Adrenal gland (tissue), 19 donors: ENCODE measurements at places on chromosomes 1 and 21. TPM values are rescaled to one million over a fixed set of nuclear protein-coding genes. Genes with fewer than 3 reads are reported as not detected.

The LGR6 gene
- 0.12 TPM for total RNA-seq

The CPT2 gene
- total RNA-seq = 42.6 TPM

The LMNA gene
- total RNA-seq = 391 TPM

The PLXNA2 gene
- total RNA-seq = 8.4 TPM

The TFF1 gene
- total RNA-seq = 0.72 TPM

The TMOD4 gene
- not detected for total RNA-seq

GRCh38 chr1:98732985-98733781 lies 71.7 kb downstream of the SNX7 start:
- H3K4me3 ChIP-seq = no peak overlapping the region
- H3K27ac ChIP-seq = no peak overlapping the region
- no peaks in the 10 kb centered on the region for H3K4me1 ChIP-seq
- DNase-seq = no peak
- no peaks in the 10 kb centered on the region for H3K27me3 ChIP-seq
- no peaks in the 10 kb centered on the region for H3K36me3 ChIP-seq

- no peak for DNase-seq
- H3K4me1 ChIP-seq = peaks cover 5% of the 10 kb centered on the region
- H3K4me3 ChIP-seq = peak within 1 kb of the TSS; percentile 41
- no peaks in the 10 kb centered on the region for H3K36me3 ChIP-seq
Measured at GRCh38 chr1:58576727-58577653, at the start of gene TACSTD2. TACSTD2 (minus strand) TSS chr1:58577252; CDS start chr1:58577156, 96 bp downstream.

GRCh38 chr1:7421471-7422075 lies 349.5 kb upstream of the VAMP3 start:
- no peaks in the 10 kb centered on the region for H3K36me3 ChIP-seq
- H3K4me1 ChIP-seq = no peaks in the 10 kb centered on the region
- H3K27ac ChIP-seq = no peak overlapping the region
- H3K27me3 ChIP-seq = no peaks in the 10 kb centered on the region
- H3K4me3 ChIP-seq = no peak overlapping the region

GRCh38 chr1:38834937-38835827 lies 24.4 kb downstream of the RRAGC start:
- no peaks in the 10 kb centered on the region for H3K27me3 ChIP-seq
- no peak overlapping the region for H3K27ac ChIP-seq
- DNase-seq = peak; percentile 59

DNA sequence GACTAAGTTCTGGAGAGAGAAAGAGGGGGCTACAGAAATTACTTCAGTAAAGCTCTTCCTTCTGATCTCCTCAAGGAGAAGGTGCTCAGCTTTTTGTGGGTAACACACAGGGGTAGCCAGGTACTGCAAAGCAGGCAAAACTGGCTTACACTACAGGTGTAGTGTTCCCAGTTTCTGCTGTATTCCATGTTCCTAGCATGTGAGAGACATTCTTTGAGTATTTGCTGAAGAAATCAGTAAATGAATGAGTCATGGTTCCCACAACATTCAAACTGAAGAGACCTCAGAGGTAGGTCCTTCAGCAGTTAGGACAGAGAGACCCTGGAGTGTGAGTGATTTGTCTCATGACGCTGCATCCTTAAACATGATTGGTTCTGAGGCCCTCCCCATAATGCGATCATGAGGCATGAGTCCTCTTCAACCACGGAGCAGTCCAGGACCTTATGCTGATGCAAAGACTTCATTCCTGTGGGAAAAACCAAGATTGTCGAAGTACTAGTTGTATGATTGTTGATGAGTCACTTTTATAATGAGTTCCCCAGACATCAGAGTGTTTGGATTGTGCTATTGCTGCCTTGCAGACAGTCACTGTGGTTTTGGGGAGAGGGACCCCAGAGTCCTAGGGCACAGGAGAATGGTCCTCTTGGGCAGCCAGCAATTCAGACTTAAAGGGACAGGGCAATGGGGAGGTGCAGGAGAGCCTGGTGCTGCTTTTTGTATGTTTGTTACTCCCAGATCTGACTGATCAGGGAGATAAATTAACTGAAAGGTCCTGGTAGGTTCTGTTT lies 2.7 kb upstream of the OR10J4 start:
- H3K4me1 ChIP-seq = no peaks in the 10 kb centered on the region
- H3K27ac ChIP-seq = no peak overlapping the region
- H3K36me3 ChIP-seq = no peaks in the 10 kb centered on the region
- no peak for DNase-seq
- no peak overlapping the region for H3K4me3 ChIP-seq

DNA sequence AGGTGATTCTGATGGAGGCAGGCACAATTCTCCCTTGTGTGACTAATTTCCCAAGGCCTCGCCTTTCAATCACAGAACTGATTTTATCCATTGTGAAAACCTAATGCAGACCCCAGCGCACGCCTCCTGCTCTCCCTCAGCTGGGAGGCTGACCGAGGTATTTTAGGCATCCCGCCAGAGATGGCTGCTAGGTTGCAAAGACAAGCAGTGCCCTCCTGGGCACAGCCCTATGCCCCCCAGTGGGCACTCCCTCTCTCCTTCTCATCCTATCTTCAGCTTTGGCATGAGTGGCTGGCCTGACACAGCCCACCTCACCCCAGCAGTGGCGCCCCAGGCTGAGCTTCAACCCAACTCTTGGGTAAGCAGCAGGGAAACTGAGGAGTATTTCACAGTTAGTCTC lies 24.2 kb upstream of the ZNF648 start:
- H3K4me3 ChIP-seq = no peak overlapping the region
- no peak overlapping the region for H3K27ac ChIP-seq
- H3K4me1 ChIP-seq = no peaks in the 10 kb centered on the region
- no peaks in the 10 kb centered on the region for H3K36me3 ChIP-seq

- no peaks in the 10 kb centered on the region for H3K27me3 ChIP-seq
- no peak for DNase-seq
- H3K27ac ChIP-seq = no peak overlapping the region
Measured at GRCh38 chr1:40770296-40771070, 13.1 kb upstream of the KCNQ4 start.

GRCh38 chr1:158864595-158864994 lies 33.4 kb downstream of the MNDA start:
- no peaks in the 10 kb centered on the region for H3K36me3 ChIP-seq
- H3K4me3 ChIP-seq = no peak overlapping the region
- no peak for DNase-seq
- no peaks in the 10 kb centered on the region for H3K4me1 ChIP-seq
- H3K27ac ChIP-seq = no peak overlapping the region

DNA sequence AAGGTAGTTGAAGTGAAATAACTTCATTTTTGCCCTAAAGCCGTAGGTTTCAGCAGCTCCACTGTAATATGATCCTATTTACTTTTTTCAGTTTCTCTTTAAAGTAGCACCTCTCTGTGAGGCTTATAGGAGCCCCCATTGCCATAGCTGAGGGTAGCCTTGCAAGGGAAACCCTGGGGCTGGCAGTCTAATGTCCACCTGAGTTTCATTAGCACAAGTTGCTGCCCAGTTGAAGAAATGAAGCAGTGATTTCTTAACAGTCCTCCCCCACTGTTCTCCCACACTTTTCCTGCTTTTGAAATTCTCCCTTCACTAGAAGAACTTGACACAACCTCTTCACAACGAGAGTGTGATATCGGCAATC lies 1.5 kb downstream of the HMCN1 start:
- H3K27ac ChIP-seq = no peak overlapping the region
- no peaks in the 10 kb centered on the region for H3K36me3 ChIP-seq
- H3K27me3 ChIP-seq = no peaks in the 10 kb centered on the region

DNA sequence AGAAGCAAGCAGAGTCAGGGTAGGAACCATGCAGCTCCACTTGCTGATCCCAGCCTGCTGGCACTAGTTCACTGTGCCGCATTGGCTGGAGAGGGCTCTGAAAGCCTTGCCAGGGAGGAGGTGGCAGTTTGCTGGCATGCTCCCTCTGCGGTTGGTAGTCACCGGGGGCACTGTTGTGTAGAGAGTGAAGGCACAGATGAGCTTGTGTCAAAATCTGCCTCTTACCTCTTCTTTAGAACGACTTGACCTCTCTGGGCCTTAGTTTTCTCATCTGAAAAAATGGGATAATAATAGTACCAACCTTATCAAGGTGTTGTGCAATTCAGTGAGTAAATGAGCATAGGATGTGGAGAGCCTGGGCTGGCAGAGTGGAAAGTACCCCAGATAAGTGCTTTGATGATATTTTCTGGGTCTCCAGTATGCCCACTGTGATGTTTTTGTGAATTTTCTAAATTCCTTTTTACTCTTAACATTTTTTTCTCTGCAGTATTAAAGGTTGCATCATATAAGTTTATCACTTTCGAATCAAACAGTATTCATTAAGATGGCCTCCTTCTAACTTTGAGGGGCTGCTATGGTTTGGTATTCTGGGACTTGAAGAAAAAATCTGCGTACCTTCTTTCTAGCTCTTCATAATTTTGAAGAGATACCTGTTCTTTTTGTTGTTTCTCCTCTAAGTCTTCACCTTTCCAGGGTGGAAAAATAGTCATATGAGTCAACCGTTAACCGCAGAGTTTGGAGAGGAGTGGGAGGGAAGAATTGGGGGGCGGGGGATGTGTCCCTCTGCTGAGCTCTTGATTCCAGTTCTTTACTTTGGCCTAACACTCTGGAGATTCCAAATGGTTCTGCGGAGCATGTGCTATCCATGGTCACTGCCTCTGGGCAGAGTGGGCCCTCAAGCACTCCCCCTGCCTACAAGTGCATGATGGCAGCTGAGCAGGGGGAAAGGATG lies 26.8 kb downstream of the SZRD1 start:
- H3K36me3 ChIP-seq = peaks cover 31% of the 10 kb centered on the region
- no peak overlapping the region for H3K4me3 ChIP-seq
- H3K4me1 ChIP-seq = peaks cover 51% of the 10 kb centered on the region
- H3K27me3 ChIP-seq = no peaks in the 10 kb centered on the region

DNA sequence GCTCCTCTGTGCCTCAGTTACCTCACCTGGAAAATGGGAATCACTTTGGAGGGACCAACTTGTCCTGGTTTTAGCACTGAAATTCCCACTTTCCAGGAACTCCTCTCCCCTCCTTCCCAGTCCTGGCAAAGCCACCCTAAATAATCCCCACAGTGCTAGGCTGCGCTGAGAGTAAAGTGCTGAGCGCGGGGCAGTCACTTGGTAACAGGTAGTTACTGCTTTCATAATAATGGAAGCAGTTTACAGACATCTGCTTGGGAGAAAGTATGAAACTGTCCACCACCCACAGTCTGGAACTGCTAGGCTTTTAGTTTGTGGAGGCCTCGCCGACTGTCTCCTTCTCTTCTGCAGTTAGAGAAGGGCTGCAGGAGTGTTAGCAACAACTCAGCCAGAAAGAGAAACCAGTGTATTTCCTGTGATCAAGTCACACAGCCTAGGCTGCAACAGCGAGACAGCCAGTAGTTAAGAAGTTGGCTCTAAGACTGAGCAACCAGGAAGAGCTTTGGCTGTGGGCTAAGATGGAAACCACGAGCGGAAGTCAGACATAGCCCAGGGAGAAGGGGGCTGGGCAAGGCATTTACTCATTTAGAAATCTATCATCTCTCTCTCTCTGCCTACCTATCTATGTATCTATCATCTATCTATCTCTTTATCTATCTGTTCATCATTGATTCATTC lies 30.8 kb upstream of the ABCG1 start:
- H3K27ac ChIP-seq = no peak overlapping the region
- no peak for DNase-seq
- H3K27me3 ChIP-seq = no peaks in the 10 kb centered on the region
- H3K36me3 ChIP-seq = no peaks in the 10 kb centered on the region

DNA sequence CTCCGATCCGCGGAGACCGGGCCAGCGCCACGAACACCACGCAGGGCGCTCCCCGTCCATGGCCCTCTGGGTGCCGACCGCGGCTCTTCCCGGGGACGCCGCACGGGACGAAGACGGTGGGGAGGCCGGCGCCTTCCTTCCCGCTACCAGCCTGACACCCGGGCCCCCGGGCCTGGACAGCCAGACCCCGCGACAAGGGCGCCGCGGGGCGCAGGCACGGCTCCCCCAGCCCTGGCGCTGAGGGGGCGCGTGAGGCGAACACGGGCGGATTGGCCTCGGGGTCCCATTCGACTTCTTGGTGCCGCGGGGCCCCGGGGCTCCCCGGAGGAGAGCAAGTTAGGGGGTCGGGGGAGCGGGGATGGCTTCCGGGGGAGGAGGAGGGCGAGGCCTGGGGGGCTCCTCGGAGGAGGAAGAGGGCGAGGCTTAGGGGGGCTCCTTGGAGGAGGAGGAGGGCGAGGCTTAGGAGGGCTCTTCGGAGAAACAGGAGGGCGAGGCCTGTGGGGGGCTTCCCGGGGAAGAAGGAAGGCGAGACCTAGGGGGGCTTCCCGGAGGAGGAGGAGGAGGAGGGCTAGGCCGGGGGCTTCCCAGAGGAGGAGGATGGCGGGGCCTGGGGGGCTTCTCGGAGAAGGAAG lies 537 bp upstream of the KLHL17 start:
- H3K27ac ChIP-seq = no peak overlapping the region
- H3K27me3 ChIP-seq = no peaks in the 10 kb centered on the region
- peaks cover 17% of the 10 kb centered on the region for H3K4me1 ChIP-seq
- no peak for DNase-seq
- H3K4me3 ChIP-seq = peak overlapping the region; percentile 99

DNA sequence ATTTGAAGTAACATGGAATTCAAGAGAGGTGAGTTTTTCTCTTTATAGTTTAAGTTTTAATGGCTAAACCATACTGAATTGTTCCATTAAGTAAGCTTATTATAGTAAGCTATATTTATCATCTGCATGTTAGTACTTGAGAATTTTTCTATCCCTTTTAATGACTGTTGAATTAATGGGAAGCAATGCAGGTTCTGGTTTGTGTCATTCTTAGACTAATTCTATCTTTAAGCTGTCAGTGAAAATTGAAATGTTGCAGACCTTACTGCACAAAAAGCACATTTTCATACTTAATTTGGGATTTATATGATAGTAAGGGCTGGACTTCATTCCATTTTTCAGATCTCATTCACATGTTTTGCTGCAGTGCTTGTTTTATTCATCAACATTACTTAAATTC lies 25.9 kb downstream of the SRSF11 start:
- no peaks in the 10 kb centered on the region for H3K27me3 ChIP-seq
- no peak overlapping the region for H3K27ac ChIP-seq

- peaks cover 24% of the 10 kb centered on the region for H3K4me1 ChIP-seq
- DNase-seq = no peak
- no peak overlapping the region for H3K4me3 ChIP-seq
Measured at GRCh38 chr1:59755069-59755685, 59.6 kb upstream of the HOOK1 start.

DNA sequence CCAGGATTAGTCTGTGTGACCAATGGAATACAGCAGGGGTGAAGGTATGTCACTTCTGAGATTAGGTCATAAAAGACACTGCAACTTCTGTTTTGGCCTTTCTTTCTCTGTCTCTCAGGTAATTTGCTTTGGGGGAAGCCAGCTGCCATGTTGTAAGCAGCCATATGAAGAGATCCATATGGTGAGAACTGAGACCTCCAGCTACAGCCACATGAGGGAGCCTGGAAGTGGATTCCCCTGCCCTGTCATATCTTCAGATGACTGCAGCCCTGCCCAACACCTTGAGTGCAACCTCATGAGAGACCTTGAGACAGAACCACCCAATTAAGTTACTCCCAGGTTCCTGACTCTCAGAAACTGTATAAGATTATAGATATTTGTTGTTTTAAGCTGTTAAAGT lies 70.1 kb upstream of the ESRRG start:
- no peaks in the 10 kb centered on the region for H3K36me3 ChIP-seq
- H3K27me3 ChIP-seq = no peaks in the 10 kb centered on the region
- H3K4me1 ChIP-seq = no peaks in the 10 kb centered on the region
- DNase-seq = no peak

GRCh38 chr1:210272666-210273065 lies 40.1 kb downstream of the SERTAD4 start:
- DNase-seq = no peak
- no peak overlapping the region for H3K4me3 ChIP-seq
- no peak overlapping the region for H3K27ac ChIP-seq
- no peaks in the 10 kb centered on the region for H3K36me3 ChIP-seq
- H3K27me3 ChIP-seq = no peaks in the 10 kb centered on the region

GRCh38 chr21:45923146-45923545 lies 58.4 kb upstream of the COL6A1 start:
- H3K27ac ChIP-seq = no peak overlapping the region
- peak; percentile 71 for DNase-seq
- H3K36me3 ChIP-seq = no peaks in the 10 kb centered on the region
